ENCODE measurements at places on chromosomes 7 and 10.

DNA sequence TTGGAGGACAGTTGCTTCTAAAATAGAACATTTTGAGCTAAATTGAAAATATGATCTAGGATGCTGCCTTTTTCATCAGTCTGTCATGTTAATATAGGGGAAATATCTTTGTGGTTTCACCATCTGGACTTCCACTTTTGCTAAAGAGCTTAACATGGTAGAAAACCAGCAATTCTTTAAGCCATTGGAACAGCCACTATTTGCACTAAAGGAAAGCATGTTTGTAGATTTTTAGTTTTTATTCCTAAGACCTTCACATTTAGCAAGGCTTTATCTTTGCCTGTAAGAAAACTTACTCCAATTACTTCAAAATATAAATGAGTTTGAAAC, 291.0 kb downstream of the RNLS start:
- no peak for DNase-seq

GRCh38 chr7:17951742-17952254, 11.5 kb upstream of the SNX13 start:
- DNase-seq = no peak

GRCh38 chr7:76303202-76304147, 1.0 kb downstream of the HSPB1 start:
- DNase-seq = peak; percentile 80

DNA sequence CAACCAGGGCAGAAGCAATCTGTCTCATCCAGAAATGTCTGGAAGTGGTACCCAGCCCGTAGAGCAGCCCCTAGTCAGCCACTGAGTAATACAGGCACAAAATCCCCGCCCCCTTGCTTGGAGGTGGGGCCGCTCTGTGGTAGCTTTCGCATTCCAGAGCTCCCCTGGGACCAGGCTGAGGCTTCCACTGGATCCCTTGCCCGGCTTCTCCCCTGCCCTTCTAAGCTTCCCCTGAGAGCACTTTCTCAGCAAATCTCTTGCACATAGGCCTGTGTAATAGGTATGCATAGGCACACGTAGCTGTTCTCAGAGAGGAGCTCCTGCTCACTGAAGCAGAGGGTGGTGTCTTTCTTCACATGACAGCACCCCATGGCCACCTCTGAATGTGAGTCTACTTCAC, 144.2 kb downstream of the BMS1 start:
- DNase-seq = peak; percentile 4

GRCh38 chr10:45000752-45001380, at the start of gene ZNF22:
Gene ZNF22, plus strand, starts transcription at chr10:45000923. Its CDS starts 2,446 bp downstream, at chr10:45003369.
- DNase-seq = peak; percentile 42

DNA sequence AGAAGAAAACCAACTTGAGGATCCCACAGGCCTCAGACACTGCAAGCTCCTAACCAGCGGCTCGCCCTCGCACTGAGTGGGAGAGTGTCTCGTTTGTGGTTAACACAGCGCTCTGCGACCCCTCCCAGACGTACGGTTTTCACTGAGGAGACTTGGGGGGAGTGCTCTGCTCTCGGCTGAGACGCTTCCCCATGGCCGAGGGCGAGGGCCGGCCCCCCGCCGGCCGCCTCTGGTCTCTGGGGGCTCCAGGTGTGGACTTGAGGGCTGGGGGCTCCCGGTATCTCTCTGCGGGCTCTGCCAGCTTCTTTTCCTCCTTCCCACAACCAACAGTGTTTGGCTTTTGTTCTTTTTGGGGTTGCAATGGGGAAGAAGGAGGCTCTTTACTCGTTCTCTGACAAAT, 118.7 kb downstream of the LARP4B start:
- no peak for DNase-seq

GRCh38 chr7:35556515-35557471, 138.1 kb downstream of the HERPUD2 start:
- DNase-seq = no peak

- DNase-seq = peak; percentile 29
Observed at GRCh38 chr10:9302140-9302746, 1247.8 kb downstream of the GATA3 start.

DNA sequence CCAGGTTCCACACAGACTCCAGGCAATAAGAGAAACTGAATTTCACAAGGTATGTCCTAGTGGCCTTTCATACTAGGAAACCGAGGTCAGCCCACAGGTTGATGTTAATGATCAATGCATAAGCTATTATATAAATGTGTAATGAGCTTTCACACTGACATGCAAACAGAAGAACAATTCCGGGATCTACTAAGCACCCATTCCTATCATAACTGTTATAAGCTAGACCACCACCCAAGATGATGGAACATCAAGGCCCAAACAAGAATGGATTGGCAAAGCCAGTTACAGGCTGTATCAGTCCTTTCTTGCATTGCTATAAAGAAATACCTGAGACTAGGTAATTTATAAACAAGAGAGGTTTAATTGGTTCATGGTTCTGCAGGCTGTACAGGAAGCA, 15.2 kb downstream of the SORBS1 start:
- DNase-seq = no peak

DNA sequence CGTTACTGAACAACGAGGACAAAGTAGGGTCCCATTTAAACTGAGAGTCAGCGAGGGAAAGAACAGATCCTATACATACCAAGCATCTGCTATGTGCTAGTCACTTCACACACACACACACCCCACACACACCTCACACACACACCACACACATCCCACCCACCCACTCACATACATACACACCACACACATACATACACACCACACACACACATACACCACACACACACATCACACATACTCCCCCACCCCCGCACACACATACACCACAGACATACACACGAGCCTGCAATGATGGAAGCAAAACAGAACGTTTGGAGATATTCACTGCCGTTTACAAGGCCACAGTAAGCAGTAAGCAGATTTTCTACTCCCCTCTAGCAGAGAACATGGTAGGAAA, 607 bp upstream of the GRB10 start:
- no peak for DNase-seq

GRCh38 chr10:22054961-22055360, 51.4 kb upstream of the DNAJC1 start:
- peak; percentile 19 for DNase-seq

DNA sequence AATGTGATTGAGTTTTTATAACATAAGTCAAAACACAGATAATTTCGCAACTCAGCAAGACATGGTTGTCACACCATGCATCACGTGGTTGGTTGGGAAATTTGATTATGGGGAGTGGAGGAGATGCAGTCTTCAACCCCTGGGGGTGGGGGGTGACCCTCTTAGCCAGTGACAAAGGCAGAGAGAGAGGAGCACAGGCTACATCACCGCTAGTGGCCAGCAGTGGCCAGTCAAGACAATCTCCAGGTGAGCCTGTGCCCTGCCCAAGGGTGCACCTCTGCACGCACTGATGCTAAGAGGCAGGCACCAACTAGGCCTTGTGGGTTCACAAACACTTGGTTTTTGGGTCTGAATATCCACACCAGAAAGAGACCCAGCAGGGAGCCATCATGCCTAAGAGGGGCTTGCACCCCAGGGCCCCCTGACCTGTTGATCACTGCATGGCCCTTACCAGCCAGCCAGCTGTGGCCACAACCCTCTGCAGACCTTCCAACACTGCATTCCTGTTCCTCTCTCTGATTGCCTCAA, 244.4 kb downstream of the FANK1 start:
- DNase-seq = no peak

GRCh38 chr7:82210416-82211184, 233.0 kb downstream of the CACNA2D1 start:
- DNase-seq = no peak

- DNase-seq = no peak
Observed at GRCh38 chr10:80458263-80458625, 4.1 kb downstream of the TSPAN14 start.

DNA sequence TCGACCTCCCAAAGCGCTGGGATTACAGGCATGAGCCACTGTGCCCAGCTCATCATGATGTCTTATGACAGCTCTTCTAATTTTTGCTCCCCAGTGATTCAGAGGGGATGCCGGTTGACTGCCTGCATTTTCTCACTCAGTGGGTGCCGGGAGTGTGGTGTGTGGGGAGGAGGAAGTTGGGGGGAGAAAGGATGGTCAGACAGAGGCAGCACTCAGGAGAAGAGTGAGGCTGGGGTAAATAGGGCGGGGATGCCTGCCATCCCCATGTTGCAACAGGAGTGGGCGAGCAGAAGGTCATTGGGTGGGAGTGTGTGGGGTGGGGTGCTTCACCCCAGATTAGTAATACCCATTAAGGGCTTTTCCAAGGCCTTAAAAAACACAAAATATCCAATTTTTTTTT, 3.5 kb upstream of the CCL24 start:
- DNase-seq = no peak

GRCh38 chr7:108684629-108685028, 115.0 kb downstream of the DNAJB9 start:
- DNase-seq = no peak

- DNase-seq = no peak
Observed at GRCh38 chr10:514137-514671, 175.3 kb downstream of the DIP2C start.

DNA sequence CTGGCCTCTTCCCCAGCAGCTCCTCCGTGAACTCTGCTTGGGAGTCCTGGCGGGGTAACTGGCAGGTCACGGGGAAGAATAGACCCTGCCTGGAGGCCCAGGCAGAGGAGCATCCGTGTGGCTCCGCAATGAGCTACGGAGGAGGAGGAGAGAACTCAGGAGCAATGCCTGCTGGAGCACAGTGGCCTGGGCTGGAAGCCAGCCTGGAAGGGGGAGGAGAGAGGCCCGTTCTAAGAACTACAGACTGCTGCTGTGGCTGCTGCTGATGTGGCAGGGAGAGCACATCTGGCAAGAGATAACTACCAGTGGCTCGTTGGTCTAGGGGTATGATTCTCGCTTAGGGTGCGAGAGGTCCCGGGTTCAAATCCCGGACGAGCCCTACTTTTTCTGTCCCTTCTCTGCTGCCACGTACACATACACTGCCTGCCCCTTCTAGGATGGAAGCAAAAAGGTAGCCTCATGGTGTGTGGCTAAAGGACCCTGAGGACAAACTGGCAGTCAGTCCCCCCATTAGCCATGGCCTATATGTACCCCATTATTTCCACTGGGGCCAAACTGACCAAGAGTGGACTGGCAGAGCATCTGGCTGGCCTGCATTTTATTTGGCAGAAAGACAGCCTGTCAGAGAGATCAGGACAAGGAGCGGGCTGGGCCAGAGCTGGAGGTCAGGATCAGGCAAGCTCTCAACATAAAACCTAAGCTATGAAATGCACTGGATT, 7.7 kb upstream of the OPN1SW start:
- DNase-seq = no peak

- no peak for DNase-seq
Observed at GRCh38 chr10:88728107-88728763, 22.2 kb downstream of the LIPK start.

GRCh38 chr10:46514431-46514861, 42.0 kb downstream of the GPRIN2 start:
- DNase-seq = no peak

GRCh38 chr10:54800741-54801421, at the start of gene PCDH15:
Gene PCDH15, minus strand, starts transcription at chr10:54801231. Its CDS starts 136,969 bp downstream, at chr10:54664262.
- DNase-seq = no peak

DNA sequence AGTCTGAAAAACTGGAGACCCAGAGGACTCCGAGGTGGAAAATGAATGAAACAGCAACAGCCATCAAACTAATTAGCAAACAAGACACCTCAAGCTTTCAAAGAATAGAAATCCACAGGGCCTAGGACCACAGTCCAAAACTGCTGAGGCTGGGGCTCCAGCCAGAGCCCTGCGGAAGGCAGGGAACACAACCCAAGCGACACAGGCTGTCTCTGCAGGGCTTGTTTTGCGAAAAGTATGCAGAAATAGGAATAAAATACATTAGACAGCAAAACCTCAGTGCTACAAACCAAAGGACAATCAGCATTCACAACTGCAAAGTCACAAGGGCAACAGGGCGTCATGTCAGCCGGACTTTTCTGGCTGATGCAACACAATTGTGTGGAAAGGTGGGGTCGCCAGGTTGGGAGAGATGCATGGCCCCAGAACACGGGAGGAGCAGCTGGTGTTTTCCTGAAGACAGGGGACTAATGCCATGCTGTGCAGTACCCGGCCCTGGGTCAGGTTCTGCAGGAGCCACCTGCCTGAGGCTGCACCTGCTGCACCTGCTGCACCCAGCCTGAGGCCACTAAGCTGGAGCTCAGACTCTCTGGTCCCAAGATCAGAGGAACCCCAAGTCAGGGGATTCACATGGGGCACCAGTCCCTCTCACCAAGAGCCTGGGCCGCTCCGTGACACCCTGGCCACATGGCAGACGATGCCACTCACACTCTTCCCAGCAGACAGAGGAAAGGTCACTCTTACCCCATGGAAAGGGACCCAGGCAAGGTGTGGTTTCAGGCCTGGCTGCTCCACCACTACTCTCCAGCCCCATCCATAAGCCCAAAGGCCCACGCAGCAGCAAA, 74.2 kb downstream of the MAD1L1 start:
- no peak for DNase-seq

DNA sequence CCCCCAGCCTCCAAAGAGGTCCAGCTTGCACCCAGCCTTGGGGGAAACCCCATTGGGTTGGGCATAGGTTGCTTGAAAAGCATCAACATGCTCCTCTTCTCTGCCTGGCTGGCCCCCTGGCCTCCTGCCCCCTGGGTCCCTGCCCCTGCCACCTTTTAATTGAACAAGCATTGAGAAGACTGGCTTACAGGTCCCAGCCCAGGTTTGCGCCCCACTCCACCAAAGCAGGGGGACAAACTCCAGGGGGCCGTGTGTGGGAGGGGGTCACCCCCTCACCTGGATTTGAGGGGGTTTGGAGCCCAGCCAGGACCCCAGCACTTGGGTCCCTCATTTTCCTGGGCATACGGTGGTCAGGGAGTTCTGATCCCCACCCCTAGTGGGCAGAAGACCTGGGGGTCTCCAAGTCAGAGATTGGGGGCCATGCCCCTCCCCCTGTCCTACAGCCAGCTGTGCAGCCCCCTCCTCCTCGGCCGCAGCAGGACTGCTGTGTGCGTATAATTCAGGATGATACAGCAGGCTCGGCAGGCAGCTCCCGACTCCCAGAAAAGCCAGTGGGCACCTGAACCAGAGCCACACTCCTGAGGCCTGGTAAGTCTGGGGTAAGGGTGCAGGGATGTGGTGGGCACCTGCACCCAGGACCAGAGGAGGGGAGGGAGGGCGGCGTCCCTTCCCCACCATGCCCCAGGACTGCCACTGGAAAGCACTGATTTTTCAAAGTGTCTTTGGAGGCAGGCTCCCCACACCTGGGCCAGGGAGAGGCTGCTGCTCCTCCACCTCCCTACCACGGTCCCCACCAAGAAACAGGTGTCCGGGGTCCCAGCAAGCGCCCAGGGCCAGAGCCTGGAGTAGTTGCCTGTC, 1.7 kb downstream of the ELFN1 start:
- DNase-seq = no peak

GRCh38 chr10:56633876-56634452, 272.9 kb upstream of the ZWINT start:
- DNase-seq = no peak

- no peak for DNase-seq
Observed at GRCh38 chr10:110413049-110413783, 84.5 kb upstream of the DUSP5 start.

DNA sequence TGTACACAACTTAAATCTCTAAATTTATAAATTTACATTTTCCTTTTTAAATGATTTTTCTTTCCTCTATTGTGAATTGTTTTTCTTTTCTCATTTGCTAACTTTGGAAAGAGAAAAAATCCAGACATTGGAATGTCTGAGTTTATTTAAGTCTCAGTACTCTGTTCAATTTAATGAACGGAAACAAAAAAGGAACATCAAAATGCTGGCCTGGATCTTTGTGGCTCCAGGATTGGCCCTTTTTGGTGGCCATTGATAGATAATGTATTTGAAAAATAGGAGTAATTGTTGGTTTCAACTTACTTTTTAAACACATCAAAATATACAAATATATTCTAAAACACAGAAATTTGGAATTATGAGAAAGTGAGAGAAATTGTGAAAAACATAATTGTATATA, 336.0 kb downstream of the SUGCT start:
- DNase-seq = no peak

- no peak for DNase-seq
Observed at GRCh38 chr10:131514454-131514853, 202.9 kb upstream of the TCERG1L start.
